Uterine smooth muscle cell (primary cell): ENCODE measurements at places on chromosomes 2 and 18. TPM values are rescaled to one million over a fixed set of nuclear protein-coding genes. Genes with fewer than 3 reads are reported as not detected.

DNAH7 gene
- 0.77 and 1.4 TPM in 2 replicates for total RNA-seq

HOXD13 gene
- 7.5 and 7.7 TPM in 2 replicates for total RNA-seq

OR6B2 gene
- not detected in 2 replicates for total RNA-seq

RAPGEF4 gene
- 0.44 and 1.00 TPM in 2 replicates for total RNA-seq

RPRM gene
- total RNA-seq = under 0.01 and 0.22 TPM in 2 replicates

FSHR gene
- not detected in 2 replicates for total RNA-seq

CDH20 gene
- under 0.01 TPM in 1 of 2 replicates, not detected in the other for total RNA-seq

ALPG gene
- not detected in 2 replicates for total RNA-seq

HOXD8 gene
- 2.4 and 4.4 TPM in 2 replicates for total RNA-seq

WDR33 gene
- total RNA-seq = 24.9 and 34.0 TPM in 2 replicates

CNTNAP5 gene
- not detected in 2 replicates for total RNA-seq

AQP4 gene
- total RNA-seq = not detected in 2 replicates

TSPYL6 gene
- not detected in 2 replicates for total RNA-seq

SLC4A3 gene
- total RNA-seq = 4.3 and 9.5 TPM in 2 replicates
